ENCODE measurements at places on chromosomes 16 and 17. TPM values are rescaled to one million over a fixed set of nuclear protein-coding genes. Genes with fewer than 3 reads are reported as not detected.

Gene KRT20
- not detected for total RNA-seq

Gene CDRT15L2
- not detected for total RNA-seq

Gene CHST5
- total RNA-seq: 0.18 TPM

Gene PARD6A
- 7.8 TPM for total RNA-seq

Gene C17orf78
- total RNA-seq: not detected

Gene MYO15A
- 0.93 TPM for total RNA-seq

Gene G6PC1
- total RNA-seq: not detected

Gene USP31
- total RNA-seq: 9.0 TPM

Gene LIMD2
- 381 TPM for total RNA-seq

Gene NOG
- total RNA-seq: not detected

Gene PHKB
- 117 TPM for total RNA-seq

Gene ZNF668
- total RNA-seq: 9.2 TPM

Gene ACSM3
- total RNA-seq: 3.4 TPM

Gene PRSS8
- not detected for total RNA-seq

Gene CTF1
- total RNA-seq: 1.3 TPM

Gene XYLT1
- total RNA-seq: 17.2 TPM

Gene CSH1
- total RNA-seq: not detected

Gene HEATR9
- 0.66 TPM for total RNA-seq

Gene RCVRN
- 1.4 TPM for total RNA-seq

Gene METTL9
- 102 TPM for total RNA-seq

Gene ACSM2A
- total RNA-seq: not detected

Gene NFATC2IP
- 44.3 TPM for total RNA-seq

Gene CA10
- not detected for total RNA-seq

Gene ANKRD11
- total RNA-seq: 184 TPM

Gene PRKCB
- 206 TPM for total RNA-seq

Gene ASGR2
- total RNA-seq: 2.4 TPM

Gene TERB1
- not detected for total RNA-seq

Gene PPP1R1B
- not detected for total RNA-seq

Gene RPRML
- total RNA-seq: not detected

Gene RND2
- total RNA-seq: 0.47 TPM

Gene NECAB2
- not detected for total RNA-seq

Gene ZFPM1
- total RNA-seq: 24.7 TPM

Gene WDR90
- total RNA-seq: 22.6 TPM

All from spleen (tissue), 13 donors.